ENCODE measurements at places on chromosomes 13 and 19. TPM values are rescaled to one million over a fixed set of nuclear protein-coding genes. Genes with fewer than 3 reads are reported as not detected.

Gene TUBA3C
- not detected for total RNA-seq

Gene CACNA1A
- 0.15 TPM for total RNA-seq

Gene LRRC63
- total RNA-seq = 0.15 TPM

Gene ANKRD10
- 21.9 TPM for total RNA-seq

Gene MAST1
- 0.89 TPM for total RNA-seq

Gene KL
- total RNA-seq = not detected

Gene TGFBR3L
- 6.9 TPM for total RNA-seq

Gene PPP1R37
- 28.7 TPM for total RNA-seq
